ENCODE measurements at places on chromosomes 16 and 17.

- no peak for DNase-seq
Measured at GRCh38 chr16:30076276-30076791, 540 bp downstream of the PPP4C start.

GRCh38 chr17:65519462-65519861, 42.0 kb downstream of the AXIN2 start:
- DNase-seq = no peak

DNA sequence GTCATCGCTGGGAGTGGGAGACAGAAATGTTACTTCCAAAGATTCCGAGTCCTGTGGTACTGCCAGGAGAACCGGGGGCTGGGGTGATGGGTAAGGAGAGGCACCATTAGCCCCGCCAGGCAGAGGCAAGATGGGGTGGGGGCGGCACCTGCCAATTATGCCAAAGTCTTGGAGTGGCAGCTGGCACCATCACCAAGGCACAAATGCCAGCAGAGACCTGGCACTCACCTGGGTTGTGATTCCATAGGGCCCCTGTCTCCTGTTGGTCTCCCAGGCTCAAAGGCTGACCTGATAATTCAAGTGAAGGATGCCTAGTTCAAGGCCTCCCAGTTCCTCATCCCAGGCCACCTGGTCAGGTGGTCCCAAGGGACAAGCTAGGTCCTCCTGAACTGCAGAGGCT, 7.6 kb downstream of the NXPH3 start:
- no peak for DNase-seq

- peak; percentile 5 for DNase-seq
Measured at GRCh38 chr17:35011671-35012216, 31.4 kb downstream of the LIG3 start.

DNA sequence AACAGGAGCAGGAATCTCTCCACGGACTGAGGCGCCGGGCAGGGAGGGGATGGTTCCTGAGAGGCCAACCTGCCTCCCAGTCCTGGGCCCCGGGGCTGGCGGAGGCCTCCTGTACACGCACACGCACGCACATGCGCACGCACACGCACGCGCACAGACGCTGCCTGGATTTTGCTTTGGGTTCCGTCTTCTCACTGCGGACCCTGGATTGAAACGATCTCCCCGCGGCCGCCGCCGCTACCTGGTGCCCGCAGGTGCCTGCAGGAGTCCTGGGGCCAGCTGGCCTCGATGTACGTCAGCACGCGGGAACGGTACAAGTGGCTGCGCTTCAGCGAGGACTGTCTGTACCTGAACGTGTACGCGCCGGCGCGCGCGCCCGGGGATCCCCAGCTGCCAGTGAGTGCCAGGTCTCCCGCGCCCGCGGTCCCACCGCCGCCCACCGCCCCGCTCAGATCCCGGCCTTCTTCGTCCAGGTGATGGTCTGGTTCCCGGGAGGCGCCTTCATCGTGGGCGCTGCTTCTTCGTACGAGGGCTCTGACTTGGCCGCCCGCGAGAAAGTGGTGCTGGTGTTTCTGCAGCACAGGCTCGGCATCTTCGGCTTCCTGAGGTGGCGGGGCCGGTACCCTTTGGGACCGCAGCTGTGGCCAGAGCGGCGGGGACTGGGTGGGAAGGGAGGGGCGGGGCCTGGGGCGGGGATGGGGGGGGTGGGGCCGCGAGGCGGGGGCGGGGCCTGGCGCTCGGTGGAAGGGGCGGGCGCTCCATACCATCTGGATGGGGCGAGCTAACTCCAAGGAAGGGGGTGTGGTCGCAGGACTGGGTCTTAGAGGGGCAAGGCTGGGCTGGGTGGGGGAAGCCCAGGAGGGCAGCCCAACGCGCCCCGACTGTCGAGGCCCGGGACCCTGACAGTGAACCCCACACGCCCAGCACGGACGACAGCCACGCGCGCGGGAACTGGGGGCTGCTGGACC, 12.3 kb downstream of the CES4A start:
- peak; percentile 58 for DNase-seq

Measured in NCI-H1105 treated with DMSO at 0.1 percent for 48 hours (cell line).